ENCODE measurements at places on chromosomes 12 and 14.

DNA sequence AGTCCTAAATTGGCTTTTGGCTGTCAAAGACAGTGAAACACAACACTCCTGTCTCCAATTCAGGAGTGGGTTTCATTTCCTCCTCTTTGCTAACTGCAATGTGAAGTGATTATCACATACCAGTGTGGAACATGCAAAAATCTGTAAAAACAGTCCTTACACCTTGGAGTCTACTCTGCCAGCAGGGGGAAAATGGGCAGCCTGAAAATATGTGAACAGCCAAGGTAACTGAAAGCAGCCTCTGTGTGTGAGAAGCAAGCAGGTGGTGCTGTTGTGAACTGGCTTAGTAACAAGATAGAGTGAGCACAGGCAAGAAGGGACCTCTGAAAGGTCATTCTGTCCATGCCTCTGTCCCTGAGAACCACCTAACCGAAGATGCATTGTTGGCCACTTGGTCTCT is 6.0 kb downstream of the PRMT8 start:
- DNase-seq, result no peak

GRCh38 chr12:15873556-15873955 is 8.6 kb upstream of the STRAP start:
- no peak for DNase-seq

DNA sequence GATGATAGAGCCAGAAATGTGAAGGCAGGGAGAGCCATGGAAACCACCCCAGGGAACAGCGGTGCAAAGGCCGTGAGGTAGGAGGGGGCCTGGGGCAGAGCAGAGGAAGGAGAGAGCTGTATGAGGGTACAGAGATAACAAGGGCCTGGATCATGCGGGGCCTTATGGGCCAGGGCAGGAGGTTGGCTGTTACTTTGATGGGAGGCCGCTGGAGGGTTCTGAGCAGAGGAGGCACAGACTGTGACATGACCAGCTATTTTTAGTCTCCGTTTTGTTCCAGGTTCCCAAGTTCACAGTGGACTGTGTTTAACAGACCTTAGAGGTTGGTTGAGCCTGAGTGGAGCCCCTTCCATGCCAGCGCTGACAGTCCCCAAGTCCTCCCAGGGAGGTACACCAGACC is 118.6 kb downstream of the GCH1 start:
- no peak for DNase-seq

DNA sequence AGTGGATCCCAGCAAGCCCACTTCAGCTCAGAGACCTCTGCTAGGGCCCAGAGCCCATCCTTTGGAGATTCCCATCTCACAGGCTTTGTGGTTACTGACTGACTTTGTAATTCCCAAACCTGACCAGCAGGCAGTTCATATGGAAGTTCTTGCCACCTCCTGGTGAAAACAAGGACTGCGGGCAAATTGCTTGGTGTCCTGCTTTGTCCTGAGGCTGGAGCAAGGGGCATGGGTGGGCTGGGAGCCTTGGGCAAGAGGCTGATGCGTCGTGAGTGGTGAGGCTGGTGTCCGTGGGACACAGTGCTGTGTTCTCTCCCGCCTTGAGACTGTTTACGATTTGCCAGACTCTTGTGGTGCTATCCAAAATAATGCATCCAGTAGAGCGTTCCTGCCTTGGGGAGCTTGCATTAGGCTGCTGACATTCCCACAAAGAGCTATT is 91.0 kb downstream of the LRRC74A start:
- DNase-seq, result no peak

DNA sequence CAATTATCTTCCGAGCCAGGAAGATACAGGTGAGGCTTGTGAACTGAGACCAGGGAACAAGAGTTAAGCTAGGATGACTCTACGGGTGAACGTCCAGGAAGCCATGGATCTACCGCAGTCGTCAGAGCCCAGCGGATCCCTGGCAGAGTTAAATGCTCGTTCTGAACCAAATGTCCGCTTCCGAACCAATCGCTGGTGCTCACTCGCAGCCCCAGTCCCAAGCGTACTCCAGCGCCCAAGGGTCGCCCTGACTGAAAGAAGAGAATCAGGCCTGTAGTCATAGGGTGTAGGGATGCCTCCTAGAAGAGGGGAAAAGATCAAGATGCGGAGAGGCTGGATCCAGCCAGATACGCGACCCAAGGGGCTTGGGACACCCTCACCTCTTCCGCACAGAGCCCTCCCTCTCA is 283 bp downstream of the VIPAS39 start:
- DNase-seq, result no peak

GRCh38 chr12:11827091-11828061 is 177.9 kb downstream of the ETV6 start:
- no peak for DNase-seq

DNA sequence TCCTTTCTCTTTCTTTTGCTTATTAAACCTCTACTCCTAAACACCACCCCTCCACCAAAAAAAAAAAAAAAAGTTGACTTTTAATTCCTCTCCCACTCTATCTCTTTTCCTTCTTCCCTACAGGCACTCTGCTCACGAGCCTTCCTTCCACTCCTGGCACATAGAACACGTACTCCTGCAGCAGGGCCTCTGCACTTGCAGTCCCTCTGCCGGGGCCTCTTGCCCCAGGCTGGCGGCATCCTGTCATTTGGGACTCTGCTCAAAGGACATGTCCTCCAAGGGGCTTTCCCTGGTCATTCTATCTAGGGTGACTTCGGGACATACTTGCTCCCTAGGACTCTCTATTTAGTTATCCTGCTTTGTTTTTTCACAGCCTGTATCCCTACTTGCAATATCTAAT is 7.7 kb downstream of the FOS start:
- no peak for DNase-seq

GRCh38 chr14:88950069-88950468 is 125.6 kb downstream of the TTC8 start:
- no peak for DNase-seq

- no peak for DNase-seq
Measured at GRCh38 chr12:58434726-58435125, 485.6 kb downstream of the LRIG3 start.

- no peak for DNase-seq
Measured at GRCh38 chr12:109777544-109777943, 55.7 kb downstream of the TRPV4 start.

DNA sequence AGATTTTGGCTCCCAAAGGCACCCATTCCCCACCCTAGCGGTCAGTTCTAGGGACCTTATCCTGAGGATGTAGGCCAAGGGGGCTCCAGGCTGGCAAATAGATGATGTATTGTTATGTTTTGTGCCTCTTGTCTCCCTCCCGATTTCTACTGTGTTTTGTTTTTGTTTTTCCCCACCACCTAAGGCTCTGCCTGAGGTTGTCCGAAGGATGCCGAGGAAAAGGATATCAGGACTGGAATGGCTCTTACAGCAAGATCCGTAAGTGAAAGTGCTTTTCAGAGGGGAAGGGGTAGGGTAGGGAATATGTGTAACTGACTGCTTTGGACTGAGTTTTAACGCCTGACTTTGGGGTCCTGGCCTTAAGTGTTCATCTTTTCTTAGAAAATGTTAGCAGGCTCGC is 6.6 kb downstream of the FOXG1 start:
- DNase-seq, result no peak

DNA sequence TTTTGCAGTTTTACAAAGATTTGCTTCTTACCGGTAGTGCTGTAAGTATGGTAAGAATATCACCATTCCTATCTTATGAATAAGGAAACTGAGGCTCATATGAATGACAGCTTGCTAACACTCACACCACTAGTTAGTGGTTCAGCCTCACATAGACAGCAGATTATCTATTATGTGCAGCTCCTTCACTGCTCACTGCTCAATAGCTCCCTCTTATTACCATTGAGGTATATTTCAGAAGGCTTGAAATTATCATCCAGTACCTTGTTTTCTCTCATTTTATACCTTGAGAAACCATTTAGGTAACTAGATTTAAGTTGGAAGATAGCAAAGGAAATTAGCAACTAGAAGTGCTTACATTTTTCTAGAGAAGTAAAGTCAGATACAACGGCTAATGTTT is 15.5 kb downstream of the RIC8B start:
- DNase-seq, result peak; percentile 35

DNA sequence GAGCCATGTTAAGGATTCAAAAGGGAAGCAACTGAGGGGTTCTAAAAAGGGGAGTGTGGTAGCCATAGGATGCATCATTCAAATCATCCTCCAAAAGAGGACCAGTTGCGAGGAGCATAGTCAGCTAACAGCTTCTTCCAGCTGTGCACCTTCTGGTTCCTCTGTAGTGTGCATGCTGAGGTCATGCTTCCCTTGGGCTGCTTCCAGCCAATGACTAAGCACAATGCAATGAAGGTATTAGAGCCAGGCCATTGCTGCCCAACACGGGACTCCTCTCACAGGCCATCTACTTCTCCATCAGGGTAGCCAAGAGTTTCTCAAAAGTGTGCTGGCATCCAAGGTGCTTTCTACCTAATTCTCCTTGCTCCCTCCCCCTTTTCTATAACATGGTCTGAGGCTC is 69.2 kb upstream of the ARID2 start:
- DNase-seq, result no peak
